ENCODE measurements at places on chromosomes 11 and 22. TPM values are rescaled to one million over a fixed set of nuclear protein-coding genes. Genes with fewer than 3 reads are reported as not detected.

DNA sequence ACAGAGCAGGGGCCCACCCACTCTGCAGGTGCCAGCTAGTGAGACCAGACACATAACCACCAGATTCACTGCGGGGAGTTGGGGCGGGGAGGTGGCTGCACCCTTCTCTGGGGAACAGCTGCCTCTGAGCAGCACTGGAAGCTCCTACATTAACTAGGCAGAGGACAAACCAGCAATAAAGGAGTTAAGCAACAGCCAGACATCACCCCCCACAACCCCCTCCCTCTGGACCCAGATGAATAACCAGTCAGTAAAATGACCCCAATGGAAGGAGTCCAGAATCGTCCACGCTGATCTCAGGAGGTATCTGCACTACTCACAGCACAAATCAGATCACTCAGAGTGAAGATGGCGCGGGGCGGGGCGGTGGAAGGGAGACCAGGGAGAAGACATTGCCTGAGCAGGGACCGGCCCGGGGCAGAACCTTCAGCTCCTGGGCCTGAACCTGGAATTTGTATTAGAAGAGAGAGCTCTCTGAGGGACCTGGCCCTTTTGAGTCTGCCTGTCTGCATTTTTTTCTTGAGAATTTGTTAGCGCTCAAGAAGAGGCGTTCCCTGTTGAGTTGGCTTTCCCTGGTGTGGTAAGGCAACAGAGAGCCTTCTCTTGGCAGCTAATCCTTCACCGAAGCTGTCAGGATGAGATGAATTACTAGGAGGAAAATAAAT lies 125.5 kb upstream of the NCAM1 start:
- DNase-seq, result no peak

GRCh38 chr11:87892291-87892690 lies 283.0 kb downstream of the RAB38 start:
- DNase-seq, result no peak

DNA sequence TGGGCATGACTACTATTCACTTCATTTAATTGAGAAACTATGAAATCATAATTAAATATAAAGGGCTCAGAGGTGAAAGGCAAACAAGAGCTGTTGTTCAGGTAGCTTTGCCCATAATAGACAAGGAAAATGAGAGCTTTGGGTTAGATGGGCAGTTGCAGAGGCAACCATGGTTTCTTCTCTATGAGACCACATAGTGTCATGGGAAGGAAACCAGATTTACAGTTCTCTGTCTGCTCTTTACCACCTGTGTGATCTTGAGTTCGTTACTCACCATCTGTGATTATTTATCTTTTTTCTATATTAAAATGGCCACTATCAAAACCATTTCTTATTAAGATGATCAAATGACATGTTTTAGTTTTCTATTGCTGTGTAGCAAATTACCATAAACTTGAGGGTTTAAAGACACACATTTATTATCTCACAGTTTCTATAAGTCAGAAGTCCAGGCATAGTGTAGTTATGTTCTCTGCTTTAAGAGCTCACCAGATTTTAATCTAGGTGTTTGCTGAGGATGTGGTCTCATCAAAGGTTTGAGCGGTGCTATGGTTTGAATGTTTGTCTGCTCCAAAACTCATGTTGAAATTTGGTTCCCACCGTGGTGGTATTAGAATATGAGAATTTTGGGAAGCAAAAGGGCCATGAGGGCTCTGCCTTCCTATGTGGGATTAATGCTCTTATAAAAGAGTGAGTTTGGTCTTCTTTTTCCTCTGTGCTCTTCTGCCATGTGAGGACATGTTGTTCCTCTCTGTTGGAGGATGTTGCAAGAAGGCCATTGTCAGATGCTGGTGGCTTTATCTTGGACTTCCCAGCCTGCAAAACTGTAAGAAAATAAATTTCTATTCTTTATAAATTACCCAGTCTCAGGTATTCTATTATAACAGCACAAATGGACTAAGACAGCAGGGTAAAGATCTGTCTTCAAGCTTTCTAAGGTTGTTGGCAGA lies 38.2 kb downstream of the OR2AG2 start:
- no peak for DNase-seq

Gene C11orf16
- not detected for total RNA-seq

DNA sequence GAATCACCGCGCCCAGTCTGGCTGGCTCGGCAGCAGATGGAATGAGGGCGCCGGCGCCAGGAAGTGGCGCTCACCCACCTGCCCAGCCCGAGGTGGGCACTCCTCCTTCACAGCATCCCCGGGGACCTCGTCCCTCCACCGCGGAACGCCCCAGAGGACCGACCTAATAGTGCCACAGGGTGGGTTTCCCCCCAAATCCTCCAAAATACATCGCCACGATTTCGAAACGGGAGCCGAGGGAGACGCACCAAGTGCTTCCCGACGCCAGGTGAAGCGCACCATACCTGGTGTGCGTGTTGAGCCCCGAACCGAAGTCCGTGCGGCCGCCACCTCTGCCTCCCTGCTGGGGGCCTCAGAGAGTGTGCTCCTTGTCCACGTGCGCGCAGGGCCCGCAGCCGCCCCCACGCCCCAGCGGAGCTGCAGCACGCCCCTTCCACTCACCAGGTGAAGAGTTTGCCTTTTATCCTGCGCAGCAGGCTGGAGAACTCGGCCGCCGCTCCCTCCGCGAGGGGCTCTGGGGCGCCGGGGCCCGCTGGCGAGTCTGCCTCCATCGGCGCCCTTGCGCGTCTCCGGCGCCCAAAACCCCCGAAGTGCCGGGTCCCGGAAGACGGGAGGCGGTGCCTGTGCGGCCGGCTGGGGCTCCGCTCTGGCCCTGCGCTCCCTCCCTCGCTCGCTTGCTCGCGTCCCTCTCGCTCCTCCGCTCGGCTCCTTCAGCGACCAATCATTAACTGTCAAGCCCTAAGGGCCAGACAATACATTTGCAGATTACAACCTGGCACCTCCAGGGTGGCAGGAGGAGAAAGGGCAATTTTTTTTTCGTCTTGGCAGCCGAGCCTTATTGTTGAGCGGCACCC lies at the start of gene SLC35F2:
Gene SLC35F2, minus strand, starts transcription at position 571 of the 854 bp plus-strand sequence. Its CDS starts 20 bp downstream, at position 551.
- DNase-seq, result peak; percentile 39

- DNase-seq, result no peak
These were observed 95.1 kb downstream of the BLID start for GRCh38 chr11:122020902-122021301.

Gene TMEM132A
- 131 TPM for total RNA-seq

GRCh38 chr22:48746789-48747425 lies 1080.8 kb downstream of the BRD1 start:
- DNase-seq, result no peak

Gene C11orf65
- total RNA-seq, result 0.41 TPM

GRCh38 chr11:17575431-17576425 lies 28.7 kb downstream of the OTOG start:
- no peak for DNase-seq

DNA sequence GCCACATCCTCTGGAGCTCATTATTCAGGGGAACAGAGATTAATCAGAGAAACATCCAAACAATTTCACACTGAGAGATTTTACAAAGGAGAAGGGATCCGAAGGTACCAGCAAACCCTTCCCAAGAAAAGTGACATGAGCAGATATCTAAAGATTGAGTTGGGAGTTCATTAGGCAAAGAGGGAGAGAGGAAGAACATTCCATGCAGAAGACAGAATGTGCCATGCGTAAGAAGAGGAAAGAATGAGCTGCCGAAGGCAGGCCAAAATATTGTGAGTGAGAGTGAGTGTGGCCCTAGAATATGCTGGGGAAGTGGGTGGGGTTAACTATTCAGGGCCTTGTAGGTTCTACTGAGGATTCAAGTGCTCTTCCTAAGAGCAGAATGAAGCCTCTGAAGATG lies 50.0 kb upstream of the LYVE1 start:
- DNase-seq, result no peak

- DNase-seq, result no peak
These were observed 36.0 kb downstream of the SLN start for GRCh38 chr11:107675902-107676301.

- no peak for DNase-seq
These were observed 13.4 kb upstream of the IL17REL start for GRCh38 chr22:50025993-50026392.

DNA sequence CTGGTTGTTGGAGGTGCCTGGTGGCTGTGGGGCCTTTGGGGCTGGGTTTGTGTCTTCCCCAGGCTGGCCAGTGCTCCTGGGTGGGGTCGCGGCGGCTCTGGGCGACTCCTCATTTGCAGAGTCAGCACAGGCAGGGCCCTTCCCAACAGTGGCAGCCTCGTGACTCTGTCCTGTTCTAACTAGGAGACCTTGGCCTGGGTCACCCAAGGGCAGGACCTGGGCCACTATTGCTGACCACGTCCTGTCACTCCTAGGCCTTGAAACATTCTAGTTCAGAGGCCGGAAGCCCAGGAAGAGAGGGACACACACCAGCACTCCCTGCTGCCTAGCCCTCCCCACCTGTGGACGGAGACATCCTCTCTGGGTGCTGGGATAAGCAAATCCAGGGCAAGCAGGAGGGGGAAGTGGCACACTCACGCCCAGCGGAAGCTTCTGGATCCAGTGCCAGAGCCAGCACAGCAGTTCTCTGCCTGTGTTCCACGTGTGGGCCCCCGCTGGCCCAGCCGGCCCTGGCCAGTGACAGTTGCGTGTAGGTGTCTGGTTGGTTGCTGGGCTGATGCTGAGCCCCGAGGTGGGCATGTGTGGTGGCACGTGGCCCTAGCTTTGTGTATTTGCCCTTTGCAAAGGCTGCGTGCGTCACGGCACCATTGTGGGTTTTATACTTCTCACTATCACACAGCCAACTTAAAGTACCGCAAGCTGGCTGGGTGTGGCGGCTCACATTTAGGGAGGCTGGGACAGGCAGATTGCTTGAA lies 4.3 kb upstream of the CHID1 start:
- DNase-seq, result no peak

DNA sequence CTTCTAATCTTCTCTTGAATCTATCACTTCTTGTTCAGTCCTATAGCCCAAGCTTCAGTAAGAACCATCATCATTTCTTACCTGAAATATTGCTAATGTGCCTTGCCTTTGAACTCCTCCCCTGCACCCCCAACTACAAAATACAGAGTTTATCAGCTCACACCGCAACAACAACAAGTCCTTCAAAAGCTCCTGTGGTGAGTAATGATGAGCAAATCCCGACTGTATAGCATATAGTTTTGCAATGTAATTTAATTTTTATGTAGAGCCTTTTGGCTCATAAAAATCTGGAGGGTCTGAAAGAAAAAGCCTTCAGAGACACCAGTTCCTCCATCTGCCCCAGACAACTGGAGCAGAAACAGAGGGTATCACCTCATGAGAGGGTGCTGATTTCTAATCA lies 124.7 kb downstream of the ARHGAP32 start:
- no peak for DNase-seq

GRCh38 chr22:41048791-41049717 lies 43.3 kb upstream of the EP300 start:
- DNase-seq, result no peak

- no peak for DNase-seq
These were observed 18.1 kb upstream of the LUZP2 start for GRCh38 chr11:24478718-24479117.

Gene PPME1
- total RNA-seq, result 45.7 TPM

DNA sequence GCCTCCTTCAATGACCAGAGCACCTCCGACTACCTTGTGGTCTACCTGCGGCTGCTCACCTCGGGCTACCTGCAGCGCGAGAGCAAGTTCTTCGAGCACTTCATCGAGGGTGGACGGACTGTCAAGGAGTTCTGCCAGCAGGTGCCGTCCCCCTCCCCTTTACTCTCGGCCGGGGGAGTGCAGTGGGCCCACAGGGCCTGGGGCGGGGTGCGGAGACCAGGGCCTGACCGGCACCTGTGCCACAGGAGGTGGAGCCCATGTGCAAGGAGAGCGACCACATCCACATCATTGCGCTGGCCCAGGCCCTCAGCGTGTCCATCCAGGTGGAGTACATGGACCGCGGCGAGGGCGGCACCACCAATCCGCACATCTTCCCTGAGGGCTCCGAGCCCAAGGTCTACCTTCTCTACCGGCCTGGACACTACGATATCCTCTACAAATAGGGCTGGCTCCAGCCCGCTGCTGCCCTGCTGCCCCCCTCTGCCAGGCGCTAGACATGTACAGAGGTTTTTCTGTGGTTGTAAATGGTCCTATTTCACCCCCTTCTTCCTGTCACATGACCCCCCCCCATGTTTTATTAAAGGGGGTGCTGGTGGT lies 11.0 kb downstream of the OTUB1 start:
- no peak for DNase-seq

GRCh38 chr11:69440876-69441275 lies 40.6 kb upstream of the LINC01488 start:
- DNase-seq, result no peak

Gene P2RX6
- 0.41 TPM for total RNA-seq

Gene MS4A3
- total RNA-seq, result 0.41 TPM

Gene ASCL2
- total RNA-seq, result 0.82 TPM

Gene C11orf86
- total RNA-seq, result not detected

Gene NRIP3
- total RNA-seq, result 24.9 TPM
